ELR (cell line): ENCODE measurements at places on chromosomes 5 and 9.

DNA sequence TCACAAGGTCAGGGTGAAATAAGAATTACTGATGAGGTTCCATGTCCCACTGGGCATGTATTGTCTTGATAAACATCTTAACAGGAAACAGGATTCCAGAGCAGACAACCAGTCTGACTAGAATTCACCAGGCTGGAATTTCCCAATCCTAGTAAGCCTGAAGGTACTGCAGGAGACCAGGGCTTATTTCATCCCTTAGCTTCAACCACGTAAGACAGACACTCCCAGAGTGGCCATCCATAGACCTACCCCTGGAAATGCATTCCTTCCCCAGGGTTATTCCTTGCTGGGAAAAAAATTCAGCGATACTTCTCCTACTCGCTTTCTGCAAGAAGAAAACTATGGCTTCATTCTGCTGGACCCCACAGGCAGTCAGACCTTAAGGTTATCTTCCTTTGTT lies 785.4 kb downstream of the NR2F1-AS1 start:
- DNase-seq: peak; percentile 2

DNA sequence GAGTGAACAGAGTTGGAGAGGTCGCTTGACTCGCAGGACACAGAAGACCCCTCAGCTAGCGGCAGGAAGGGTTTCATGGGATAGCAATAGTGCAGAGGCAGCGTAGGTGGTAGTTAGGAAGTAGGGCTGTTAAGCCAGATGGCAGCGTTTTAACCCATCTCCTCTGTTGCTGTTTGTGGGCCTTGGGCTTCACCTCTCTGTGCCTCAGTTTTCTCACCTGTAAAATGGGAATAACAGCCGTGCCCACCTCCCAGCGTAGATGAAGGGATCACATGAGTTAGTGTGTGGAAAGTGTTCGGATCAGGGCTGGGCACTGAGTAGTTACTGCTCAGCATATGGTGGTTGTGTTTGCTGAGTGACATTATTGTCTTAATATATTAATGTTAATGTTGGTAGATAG lies 1.9 kb downstream of the ZNF354B start:
- no peak for DNase-seq

DNA sequence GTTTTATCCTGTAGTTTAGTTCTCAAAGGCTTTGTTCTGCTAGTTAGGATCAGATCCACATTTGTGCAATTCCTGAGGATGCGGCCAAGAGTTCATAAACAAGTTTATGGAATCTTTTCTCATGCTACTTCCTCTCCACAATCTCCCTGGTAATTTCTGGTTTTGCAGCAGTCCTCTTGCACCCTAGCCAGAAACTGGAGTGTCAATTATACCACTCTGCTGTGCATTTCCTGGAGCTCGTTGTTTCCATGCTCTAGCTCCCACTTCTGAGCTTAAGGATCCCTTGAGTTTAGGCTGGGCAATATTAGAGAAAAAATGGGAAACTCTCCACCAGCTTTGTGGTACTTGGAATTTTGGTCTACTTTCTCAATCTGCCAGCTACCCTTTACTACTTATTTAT lies 474.7 kb downstream of the DIRAS2 start:
- DNase-seq: no peak

DNA sequence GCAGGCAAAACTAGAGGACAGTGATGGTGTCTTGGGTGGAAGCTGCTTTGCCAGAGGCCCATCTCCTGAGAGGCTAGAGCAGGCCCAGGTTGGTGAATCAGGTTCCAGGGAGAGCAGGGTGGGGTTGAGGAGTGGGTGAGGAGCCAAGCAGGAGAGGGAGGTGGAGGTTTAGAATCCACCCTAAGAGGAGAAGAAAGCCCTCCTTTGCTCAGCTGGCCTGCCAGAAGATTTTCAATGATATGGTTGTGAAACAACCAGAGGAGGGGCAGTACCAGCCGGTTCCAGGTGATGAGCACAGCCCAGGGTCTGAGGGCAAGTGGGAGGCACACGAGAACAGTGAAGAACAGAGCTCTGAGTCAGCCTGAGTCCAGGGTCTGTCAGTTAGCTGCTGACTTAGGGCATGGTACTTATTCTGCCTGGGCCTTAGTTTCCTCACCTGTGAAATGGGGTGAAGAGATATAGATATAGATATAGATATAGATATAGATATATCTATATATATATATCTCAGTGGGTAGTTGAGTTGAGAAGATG lies 17.8 kb downstream of the PPARGC1B start:
- DNase-seq: no peak

GRCh38 chr5:126831156-126831555 lies 54.2 kb downstream of the LMNB1 start:
- no peak for DNase-seq

GRCh38 chr9:102832814-102833213 lies 162.3 kb upstream of the CYLC2 start:
- peak; percentile 12 for DNase-seq

- no peak for DNase-seq
Measured at GRCh38 chr9:129052592-129052991, 16.2 kb downstream of the MIGA2 start.

DNA sequence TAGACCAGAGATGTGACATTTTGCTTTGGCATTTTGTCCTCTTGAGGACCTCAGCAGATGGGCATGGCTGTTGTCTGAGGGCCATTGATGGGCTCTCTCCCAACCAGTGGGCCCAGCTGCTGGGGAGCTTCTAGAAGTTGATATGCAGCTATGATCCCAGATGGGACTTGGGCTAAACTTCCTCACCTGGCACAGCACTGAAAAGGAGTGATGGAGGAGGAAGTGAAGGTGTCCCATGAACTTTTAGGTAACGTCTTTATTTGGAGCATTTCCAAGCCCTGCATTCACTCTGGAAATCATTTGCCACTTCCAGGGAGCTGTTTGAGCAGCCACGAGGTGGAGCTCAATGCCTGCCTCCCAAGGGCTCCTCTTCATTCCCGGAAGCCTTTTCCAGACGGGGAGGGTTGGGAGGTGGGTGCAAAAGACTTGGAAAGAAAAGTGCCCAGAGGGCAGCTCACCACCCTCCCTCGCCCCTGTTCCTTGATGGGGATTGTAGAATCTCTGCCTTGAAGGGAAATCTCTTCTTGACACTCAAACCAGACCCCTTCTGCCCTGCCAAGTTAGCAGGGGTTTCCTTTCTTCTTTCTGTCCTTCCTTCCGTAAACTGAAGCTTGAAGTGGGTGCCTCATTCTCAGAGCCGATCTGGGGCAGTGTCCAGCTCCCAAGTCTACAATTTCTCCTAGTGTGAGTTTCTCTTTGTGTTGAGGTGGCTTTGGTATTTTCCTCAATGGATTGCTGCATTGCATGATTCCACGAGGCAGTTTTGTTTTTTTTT lies 18.1 kb upstream of the NEUROG1 start:
- peak; percentile 61 for DNase-seq

DNA sequence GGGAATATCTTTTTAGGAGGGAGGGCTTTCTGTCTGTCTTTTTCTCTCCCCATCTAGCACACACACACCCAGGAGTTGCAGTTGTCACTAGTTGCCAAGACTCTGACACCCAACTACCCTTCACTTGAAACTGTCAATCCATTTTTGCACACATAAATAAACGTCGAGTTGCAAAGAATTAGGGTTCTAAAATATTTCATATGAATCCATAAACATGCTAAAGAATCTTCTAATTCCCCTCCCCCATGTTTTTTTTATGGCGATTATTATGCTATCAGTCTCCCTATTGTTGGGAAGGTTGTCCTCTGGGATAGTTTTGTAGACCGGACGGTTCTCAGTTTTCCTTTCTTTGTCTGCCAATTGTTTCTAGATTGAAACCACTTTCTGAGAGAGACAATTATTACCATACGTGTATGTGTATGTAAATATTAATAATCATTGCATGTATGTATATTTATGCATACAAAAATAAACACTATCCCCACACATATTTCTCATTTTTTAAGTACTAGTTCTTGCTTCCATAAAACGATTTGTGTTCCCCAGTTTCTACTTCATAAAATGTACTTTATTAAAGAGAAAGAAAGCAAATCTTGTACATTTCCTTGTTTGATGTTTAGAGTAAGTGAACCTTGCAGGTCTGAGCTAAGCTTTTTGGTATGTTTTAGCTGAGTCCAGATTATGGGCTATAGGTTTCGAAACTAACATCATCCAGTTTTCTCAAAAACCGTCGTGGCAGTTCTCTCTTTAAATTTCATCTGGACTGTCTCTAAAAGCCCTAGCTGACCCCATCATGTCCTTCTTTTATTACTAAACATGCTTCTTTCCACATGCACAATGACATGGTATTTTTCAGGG lies 165.0 kb upstream of the MPDZ start:
- no peak for DNase-seq

DNA sequence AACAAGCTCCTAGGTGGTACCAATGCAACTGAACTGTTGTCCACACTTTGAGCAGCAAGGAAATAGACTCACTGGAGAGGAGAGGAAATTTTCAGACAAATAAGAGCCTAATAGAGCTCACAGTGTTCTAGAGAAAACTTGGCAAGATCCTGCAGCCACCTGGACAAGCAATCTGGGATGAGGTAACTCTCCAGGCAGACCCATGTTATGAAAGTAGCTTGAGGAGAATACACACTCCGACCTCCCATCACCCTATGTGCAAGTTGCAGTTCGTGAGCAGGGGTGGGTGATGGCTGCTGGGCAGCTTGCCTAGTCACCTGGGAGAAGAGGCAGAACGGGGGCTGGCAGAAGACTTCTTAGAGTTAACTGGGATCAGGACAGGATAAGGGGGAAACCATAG lies 102.2 kb downstream of the KLF4 start:
- no peak for DNase-seq

DNA sequence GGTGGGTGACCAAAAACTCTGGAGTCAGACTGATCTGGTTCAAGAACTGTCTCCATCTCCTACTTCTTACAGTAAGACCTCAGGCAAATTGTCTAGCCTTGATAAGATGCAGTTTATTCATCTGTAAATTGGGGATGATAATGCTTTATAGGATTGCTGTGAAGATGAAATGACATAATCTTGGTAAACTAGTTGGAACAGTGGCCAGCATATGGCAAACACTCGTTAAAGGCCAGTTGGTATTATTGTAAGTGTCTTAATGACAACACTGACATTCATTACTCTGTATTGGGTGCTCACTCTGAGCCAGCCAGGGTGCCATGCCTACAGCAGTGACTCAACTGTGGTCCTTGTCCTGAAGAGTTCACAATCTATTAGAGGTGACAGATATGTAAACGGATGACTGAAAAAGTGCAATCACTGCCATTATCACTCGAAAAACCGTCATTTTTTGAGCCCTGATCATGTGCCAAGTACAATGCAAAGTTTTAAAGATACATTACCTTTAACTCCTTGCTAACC lies 84.9 kb upstream of the HSPA9 start:
- no peak for DNase-seq

- DNase-seq: peak; percentile 86
Measured at GRCh38 chr9:36470643-36471290, 70.7 kb upstream of the RNF38 start.

- no peak for DNase-seq
Measured at GRCh38 chr5:133400831-133401351, 211.4 kb downstream of the FSTL4 start.

GRCh38 chr5:102451082-102451481 lies 47.7 kb downstream of the SLCO6A1 start:
- no peak for DNase-seq

GRCh38 chr5:7902666-7903625 lies 34.0 kb downstream of the MTRR start:
- DNase-seq: no peak

DNA sequence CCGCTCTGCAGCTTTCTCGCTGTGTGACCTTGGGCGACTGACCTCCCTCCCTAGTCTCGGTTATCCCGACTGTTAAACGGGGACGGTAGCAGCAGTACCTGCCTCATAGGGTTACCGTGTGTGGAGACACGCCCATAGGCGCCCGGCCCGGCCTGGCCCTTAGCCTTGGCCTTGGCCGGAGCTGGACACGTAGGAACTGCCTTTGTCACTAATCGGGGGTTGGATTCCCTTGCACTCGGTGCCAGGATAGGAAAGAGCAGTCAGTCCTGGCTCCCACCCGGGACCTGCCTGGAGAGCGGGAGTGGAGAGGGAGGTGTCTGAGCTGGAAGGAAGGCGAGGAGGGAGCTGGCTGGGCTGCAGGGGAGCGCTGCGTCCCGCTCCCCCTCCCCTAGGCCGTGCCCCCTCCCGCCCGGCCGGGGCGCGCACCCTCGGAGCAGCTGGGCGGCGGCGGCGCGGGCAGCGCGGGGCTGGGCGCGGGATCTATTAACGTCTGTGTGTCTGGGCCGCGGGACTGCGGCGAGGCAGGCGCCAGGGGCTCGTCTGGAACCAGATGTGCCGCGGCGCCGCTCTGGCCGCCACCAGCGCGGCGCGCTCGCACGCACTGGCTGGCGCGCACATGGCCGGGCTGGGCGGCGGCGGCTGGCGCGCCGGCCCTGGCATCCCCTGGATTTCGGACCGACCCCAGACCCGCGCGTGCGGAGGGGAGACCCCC lies 31.7 kb downstream of the PRRX2 start:
- peak; percentile 77 for DNase-seq

GRCh38 chr9:3181049-3181953 lies 337.4 kb upstream of the PUM3 start:
- DNase-seq: peak; percentile 8

DNA sequence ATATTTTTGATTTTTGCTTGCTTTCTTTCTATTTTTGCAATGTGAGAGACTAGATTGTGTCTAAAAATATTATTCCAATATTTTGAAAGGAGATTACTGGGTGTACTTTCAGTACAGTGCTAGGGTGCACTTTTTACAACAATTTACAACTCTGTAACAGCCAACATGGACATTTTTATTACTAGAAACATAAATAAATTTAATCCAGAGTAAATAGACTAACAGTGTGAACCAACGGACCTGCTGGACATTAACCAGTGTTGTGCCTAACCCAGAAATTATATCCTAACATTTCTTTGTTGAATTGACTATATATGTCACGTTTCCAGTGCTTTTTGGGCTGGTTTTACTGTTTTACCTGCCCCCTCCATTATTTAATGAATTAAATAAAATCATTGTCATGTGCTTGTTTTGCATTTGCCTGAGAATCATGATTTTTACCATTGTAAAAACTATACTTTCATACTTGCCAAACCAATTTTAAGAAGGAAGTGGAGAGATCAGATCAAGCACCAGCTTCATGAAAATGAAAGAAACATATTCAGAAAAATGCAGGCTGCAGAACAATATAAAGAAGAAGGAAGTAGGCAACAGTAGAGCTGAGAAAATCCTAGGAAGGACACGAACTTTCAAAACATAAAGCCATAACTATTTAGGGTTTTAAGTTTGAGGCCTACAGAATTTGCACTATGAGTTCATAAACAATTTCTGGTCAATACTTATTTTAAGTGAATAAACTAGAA lies 400.8 kb upstream of the PIK3R1 start:
- DNase-seq: no peak

- DNase-seq: peak; percentile 7
Measured at GRCh38 chr9:34370970-34371880, 5.5 kb downstream of the MYORG start.

DNA sequence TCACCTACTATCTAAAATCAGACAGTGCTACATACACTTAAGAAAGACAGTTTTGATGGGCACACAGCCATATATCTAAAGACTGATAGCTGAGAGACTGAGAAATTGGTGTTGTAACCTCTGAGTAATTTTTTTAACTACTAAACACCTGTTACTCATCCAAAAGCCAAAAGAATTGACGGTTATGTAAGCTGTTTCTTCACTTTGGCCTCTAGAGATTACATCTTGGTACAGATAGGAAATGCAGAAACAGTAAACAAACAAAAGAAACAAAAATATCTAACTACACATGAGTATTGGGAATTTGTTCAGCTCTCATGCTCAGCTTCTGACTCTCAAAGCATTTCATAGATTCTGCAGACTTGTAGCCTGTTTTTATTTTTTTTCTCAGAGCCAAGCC lies 152.1 kb upstream of the GAS1 start:
- DNase-seq: no peak

- DNase-seq: peak; percentile 10
Measured at GRCh38 chr9:92324431-92324830, 719 bp downstream of the NOL8 start.

GRCh38 chr5:132472431-132472830 lies 18.1 kb downstream of the IRF1 start:
- DNase-seq: no peak
